ENCODE measurements at places on chromosomes 6 and 20.

DNA sequence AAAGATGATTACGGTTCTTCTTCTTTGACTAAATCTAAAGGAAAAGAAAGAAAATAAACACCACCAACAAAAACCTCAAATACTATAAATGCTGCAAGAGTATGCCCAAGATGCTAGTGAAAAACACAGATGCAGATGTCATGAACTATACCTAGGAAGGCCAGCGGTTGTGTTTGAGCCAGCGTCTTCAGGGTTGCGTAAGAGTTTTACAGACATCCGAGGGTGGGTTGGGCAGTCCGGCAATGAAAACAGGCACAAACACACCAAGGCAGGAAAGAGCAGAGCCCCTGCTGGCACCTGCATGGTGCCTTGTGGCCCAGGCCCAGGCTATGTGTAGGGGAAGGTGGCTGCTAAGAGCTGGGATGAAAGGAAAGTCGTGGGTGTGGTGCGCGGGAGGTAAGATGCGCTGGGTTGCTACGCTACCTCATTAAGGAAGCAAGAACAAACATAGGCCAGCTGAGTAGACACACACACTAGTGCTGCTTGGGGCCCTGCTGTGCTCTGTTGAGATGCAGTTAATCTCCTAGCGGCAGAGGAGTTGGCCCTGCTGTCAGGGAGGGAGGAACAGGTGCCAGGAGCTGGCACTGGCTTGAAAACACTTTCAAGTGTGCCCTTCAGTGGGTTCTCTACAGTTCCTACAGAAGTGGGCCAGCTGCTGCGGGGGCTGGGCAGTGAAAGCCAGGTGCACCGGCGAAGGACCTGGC, 170.2 kb upstream of the PLN start:
- no peak for DNase-seq

- DNase-seq, result no peak
Observed at GRCh38 chr6:4610256-4610655, 165.9 kb upstream of the CDYL start.

DNA sequence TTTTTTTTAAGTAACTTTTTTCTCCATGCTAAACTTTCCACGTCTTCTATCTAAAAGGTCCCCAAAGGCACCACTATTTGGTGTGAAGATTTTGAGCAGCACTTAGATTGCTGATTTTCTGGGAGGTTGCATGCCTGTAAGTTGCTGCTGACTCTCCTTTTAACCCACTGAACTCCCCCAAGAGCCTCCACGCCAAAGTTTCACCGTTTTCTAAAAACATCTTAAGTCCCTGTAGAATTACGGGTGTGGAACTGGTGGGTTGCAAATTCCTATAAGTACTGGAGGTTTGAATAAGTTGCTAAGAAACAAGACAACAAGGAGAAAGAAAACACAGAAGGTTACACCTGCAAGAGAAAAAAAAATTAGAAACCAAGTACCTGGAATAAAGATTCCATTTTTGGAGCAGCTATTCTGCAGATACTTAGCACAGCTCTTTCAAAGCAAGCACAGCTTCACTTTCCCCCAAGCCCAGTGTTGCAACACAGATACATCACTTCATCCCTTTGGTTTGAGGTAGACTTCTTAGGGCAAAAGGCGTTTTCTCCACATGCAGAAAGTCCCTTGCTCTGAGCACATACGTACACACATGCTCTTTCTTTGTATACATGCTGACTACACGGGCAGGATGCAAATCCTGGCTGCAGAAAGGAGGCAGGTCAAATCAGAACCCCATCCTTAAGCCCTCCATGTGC, 5.0 kb downstream of the JAG1 start:
- no peak for DNase-seq

- DNase-seq, result no peak
Observed at GRCh38 chr6:168212362-168212761, 107.2 kb downstream of the DACT2 start.

- no peak for DNase-seq
Observed at GRCh38 chr6:131966443-131966842, 15.3 kb upstream of the CCN2 start.

- no peak for DNase-seq
Observed at GRCh38 chr6:44603044-44603686, 215.7 kb downstream of the CDC5L start.

DNA sequence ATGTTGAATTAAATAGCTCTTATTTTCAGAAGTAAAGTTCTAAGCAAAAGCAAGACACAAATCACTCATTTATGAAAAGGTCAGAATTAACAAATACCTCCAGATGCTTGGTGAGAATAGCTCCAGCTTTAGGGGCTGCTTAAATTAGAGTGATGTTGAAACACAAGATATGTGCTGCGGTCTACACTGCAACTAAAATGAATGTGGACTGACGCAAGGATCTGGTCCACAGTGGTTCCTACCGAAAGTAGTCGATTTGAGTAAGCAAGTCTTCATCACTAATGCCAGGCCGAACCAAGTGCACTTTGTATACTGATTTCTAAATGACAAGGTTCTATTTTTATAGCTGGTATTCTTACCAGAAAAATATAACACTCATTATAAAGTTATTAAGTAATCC, 96.3 kb downstream of the PRDM1 start:
- DNase-seq, result no peak

DNA sequence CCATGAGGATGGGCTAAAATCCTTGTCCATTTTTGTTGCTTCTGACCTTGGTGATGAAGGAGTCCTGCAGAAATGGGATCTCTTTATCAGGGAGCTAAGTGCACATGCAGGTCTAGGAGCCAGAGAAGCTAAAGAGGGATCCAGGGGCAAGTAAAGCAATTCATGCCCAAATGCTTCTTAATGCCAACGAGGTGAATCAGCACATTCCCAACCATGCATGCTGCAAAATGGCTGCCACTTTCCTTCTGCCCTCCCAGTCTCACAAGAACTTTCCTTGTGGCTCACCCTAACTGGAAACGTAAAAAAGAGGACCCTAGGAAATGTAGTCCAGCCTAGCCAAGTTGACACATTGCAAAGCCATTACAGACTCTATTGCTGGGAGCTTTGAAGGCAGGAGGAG, 298.4 kb downstream of the MAFB start:
- DNase-seq, result no peak

DNA sequence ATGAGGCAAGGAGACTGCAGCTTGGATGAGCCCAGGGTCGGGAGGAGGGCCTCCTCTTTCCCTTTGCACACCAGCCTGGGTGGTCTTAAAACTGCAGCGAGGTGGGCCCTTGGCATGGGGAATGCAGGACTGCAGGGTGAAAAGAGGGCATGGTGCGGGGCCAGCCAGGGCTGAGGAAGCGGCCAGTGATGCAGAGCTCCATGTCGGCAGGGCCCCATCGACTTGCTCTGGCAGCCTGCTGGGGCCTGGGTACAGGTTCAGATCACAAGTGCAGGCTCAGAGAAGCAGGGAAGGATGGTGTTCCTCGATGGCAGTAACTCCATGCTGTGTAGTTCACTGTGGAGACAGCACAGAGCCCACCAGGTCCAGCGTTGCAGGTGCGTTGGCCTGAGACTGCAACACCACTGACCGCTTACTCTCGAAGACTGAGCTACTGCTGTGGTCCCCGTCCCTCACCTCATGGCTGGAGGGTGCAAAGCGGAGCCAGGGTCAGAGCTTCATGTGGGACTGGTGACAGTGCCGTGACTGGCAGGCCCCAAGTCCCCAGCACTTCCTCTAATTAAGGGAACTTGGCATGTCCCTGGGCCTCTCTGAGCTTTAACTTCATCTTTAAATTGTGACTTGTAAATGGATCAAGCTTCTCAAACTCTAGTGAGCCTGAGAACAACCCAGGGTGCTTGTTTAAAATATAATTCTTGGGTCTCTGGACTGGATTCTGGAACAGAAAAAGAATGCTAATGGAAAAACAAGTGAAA, 223.2 kb downstream of the SYNDIG1 start:
- DNase-seq, result peak; percentile 9

- no peak for DNase-seq
Observed at GRCh38 chr6:167564416-167565250, 239.7 kb downstream of the TTLL2 start.

GRCh38 chr6:35426074-35426473, 26.1 kb upstream of the FANCE start:
- DNase-seq, result peak; percentile 60

DNA sequence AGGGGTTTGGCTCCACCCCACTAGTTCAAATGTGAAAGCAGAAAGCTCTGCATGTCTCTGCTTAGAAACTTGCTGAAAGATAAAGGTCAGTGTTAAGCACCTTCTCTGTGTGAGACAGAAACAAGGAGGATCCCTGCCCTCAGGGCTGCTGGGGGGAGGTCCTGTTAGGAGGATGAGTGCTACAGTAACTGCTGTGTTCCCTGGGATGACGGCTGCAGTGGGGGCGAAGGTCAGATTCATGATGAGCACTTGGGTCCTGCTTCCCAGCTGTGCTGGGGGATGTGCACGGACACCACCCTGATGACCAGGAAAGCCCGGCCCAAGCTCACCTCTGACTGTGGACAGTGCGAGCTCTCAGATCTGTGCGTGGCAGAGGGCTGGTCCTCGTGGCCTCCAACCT, 252.6 kb downstream of the DLL1 start:
- no peak for DNase-seq

- peak; percentile 86 for DNase-seq
Observed at GRCh38 chr20:54207743-54208547, at the start of gene PFDN4. Gene PFDN4, plus strand, starts transcription at chr20:54208087. Its CDS starts 14 bp downstream, at chr20:54208101.

- no peak for DNase-seq
Observed at GRCh38 chr6:5028921-5029320, 25.1 kb upstream of the RPP40 start.

All from Ammon's horn (tissue), 1 donor.